ENCODE measurements at places on chromosomes 16 and 17.

DNA sequence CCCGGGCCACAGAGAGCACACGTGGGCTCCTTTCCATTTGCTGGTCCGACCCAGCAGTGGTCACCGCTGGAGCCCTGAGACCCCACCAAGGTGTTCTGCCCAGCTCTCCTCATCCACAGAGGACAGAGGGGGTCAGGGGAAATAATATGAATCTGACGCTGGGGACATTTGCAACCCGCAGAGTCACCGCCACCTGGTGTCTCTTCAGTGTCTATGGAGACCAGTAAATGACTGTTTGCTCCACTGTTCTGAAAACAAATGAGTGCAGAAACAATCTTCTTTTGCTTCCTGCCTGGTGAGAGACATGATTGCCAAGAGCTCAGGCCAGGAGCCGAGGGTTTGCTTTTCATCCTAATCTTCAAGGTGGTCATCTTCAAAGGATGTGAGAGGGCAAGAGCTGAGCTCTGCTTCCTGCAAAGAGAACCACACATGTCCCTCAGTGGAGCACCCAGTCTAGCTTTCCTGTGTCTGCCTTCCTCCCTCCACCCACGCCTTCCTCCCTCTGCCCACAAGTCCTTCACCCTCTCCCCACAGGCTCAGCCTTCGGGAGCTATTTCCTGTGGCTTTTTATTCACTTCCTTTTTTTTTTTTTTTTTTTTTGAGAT is 14.7 kb upstream of the KLHDC4 start:
- DNase-seq = peak; percentile 87

DNA sequence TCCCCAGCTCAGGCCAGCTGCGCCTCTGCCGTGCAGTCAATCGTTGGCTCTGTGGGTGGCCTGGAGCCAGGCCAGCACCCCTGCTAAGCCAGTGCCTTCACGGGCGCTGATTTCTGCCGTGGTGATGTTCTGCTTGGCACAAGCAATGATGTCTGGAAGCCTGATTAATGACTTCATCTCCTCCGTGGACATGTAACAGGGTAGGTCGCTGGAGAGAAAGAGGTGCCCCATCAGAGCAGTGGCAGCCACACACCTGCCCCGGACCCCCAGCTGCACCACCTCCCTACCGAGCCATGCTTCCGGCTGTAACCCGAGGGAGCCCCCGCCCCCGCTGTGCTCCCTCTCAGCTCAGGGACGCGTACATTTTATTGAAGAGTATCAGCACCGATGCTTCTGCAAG is 1.9 kb downstream of the ARL16 start:
- DNase-seq = no peak

DNA sequence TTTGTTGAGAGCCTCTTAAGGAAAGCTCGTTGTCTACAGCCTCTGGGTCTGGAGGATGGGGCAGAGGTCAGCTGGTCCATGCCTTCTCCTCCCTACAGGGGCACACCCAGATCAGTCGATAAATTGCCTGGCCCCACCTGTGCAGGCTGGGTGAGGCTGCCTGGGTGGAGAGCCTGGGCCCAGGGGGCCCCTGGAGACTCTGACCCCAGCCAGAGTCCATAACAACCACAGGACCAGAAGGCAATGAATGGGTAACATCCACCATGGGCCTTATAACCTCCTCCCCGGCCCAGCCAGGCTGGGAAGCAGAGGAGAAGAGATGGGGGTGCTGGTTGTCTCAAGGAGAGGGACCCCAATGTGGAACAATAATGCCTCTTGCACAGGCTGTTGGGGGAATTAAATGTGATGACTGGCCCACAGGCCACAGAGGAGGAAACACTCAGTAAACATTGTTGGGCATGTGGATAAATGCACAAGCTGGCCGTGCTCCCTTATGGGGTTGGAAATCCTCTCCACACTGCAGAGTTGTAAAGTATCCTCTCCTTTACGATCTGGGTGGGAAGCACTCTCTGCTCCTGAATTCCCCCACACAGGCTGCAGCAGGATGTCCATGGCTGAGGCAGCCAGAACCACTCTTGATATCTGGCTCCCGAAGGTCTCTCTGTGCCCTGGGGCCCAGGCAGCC is 56.7 kb upstream of the TOB1 start:
- DNase-seq = no peak

DNA sequence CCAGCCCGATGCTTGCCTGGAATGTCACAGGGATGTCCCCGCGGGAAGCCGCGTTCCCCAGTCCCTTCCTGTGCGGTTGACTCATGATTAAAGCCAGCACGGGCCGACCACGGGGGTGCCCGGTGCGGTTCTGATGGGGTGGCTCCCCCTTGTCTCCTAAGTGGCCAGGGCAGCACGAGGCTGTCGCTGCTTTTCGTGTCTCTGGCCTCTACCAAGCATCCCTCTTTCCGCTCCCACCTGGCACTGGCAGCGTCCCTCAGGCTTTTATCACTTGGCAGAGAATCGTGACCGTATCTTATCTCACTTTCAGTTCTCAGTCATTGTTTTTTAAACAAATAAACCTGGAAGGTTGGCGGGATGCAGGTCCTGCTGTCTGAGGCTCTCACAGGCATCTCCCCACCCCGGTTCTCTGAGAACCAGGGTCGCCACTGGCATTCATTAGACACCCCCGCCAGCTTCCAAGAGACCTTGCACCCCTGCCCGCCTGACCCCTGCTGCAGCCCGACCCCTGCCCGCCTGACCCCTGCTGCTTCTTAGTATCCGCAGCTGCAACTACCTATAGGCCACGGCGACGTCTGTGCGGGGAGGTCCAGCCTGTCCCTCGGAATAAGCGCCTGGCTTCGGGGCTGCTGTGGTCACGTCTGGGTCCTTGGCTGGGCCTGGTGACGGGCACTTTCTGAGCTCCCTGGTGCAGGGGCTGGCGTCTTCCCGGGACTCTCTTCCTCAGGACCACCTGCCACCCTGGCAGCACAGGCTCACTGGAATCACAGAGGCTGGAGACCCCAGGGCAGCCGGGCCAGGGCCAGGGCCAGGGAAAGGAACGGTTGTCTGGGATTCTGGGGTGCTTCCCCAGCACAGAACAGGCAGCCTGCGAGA is 7.5 kb downstream of the C1QTNF8 start:
- DNase-seq = no peak

DNA sequence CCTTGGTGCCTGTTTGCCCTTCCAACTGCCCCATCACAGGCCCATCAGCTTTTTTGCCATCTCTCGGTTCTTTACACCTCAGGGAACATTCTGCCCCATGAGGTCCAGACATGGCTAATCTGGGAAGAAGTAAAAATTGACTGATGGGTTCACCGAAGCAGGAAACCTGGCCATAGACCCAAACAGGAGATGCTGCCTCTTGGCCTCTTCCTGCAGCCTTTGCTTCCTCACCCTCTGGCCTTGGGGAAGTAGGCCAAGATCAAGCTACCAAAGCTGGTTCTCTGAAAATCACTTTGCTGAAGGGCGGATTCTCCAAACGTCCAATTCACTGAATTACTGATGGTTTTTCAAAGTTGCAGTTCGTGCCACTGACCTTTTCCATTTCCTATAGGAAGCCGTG is 56.1 kb downstream of the ARSG start:
- no peak for DNase-seq

DNA sequence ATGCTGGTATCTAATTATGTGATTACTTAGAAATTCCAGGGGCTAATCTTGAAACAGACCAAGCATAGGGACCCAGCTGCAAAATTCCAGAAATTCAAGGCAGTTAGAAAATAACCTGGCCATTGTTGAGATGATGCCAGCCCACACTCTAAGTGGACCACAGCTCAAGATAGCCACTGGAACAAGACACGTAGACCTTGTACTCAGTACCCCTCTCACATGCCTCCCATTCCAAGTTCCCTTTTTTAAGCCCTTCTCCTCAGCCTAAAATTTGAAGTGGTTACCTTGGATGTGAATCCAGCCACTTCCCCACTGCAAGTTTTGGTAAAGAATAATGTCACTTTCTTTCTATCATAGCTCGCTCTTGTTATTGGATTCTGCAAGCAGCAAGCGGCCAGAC is 4.1 kb upstream of the ZNF19 start:
- no peak for DNase-seq

DNA sequence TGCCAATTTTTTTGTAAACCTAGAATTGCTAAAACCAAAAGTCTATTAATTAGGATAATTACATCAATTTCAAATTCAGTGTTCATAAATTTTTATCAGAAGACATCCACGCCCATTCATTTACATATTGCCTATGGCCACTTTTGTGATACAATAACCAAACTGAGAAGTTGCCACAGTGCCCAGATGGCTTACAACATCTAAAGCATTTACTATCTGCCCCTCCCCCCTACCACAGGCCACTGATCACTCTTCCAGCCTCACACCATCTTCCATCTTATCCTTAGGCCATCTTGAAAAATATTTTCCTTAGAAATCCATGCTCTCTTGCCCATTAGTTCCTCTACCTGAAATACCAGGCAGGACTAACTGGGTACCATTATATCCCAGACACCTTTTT is 6.3 kb upstream of the PRKAR1A start:
- DNase-seq = no peak

- no peak for DNase-seq
Measured at GRCh38 chr17:63399856-63400255, 46.2 kb downstream of the CYB561 start.

GRCh38 chr16:65409510-65409909 is 287.6 kb upstream of the CDH11 start:
- no peak for DNase-seq

DNA sequence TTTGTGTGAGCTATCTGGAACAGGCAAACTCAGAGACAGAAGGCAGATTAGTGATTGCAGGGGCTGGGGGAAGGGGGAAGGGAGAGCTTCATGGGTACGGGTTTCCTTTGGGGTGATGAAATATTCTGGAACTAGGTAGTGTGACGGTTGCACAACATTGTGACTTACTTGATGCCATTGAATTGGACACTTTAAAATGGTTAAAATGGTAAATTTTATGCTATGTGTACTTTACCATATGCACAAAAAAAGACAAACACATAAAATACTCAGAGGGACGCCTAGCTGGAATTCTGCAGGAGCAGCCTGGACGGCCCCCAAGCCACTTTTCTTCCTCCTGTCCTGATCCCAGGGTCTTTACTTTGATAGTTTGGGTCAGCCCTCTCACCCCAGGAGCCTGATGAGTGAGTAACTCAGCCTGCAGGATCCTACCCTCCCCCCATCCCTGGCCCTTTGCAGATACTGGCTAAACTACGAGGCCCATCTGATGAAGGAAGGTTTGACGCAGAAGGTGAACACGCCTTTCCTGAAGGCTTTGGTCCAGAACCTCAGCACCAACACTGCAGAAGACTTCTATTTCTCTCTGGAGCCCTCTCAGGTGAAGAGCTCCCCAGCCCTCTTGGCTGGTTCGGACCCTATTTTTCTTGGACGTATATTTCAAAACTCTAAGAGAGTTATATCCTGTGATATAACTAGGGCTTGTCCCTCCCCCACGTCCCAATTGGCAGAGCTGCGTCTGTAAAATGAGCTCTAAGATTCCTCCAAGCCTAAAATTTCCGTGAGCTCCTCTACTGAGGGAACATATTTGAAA is 7.8 kb downstream of the ADGRG3 start:
- no peak for DNase-seq

DNA sequence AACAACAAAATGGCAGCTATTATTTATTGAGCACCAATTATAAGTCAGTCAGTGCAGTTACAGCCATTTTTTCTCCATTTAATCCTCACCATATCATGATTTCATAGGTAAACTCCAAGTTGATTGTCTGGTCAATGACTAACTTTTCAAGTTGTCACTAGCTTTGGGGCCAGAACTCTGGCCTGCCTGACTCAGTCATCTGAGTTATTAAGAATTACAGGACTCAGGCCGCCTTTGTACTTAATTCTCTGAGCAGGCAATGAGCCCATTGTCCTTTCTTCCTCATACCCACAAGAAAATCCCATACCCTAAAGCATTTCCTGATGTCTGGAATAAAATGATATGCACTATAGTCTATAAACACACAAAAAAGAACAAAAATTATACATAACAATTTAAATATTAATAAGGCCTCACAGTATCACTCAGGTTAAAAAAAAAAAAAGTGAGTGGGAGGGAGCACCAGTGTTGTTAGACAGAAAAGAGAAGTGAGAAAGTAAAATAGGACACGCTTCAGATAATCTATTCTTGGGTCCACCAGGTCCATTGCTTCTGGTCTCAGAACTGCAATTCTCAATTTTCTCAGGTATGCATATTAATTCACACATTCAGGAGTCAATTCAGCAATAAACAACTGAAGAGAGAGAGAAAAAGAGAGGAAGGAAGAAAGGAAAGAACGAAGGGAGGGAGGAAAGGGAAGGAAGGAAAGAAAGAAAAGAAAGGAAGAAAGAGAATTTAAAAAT is 70.2 kb downstream of the SPAG9 start:
- DNase-seq = peak; percentile 65

GRCh38 chr17:43901861-43902589 is 5.3 kb downstream of the MPP2 start:
- DNase-seq = no peak

DNA sequence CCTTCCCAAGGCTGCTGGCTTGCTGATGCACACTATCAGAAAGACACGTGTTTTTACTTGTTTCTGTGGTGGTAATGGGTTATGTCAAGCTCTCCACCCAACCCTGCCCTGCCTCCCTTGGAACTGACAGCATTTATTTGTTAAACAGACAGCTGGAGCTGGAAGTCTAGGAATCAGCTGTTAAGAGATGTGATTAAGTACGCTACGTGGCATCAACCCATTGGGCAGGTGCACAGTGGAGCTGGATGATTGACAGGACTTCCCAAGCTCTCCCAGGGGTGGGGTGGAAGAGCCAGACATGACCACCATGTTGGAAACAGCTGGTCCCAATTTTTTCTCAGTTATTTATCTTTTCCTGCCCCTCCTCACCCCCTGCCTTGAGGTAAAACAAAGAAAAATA is 49.4 kb downstream of the ADAMTS18 start:
- DNase-seq = no peak

DNA sequence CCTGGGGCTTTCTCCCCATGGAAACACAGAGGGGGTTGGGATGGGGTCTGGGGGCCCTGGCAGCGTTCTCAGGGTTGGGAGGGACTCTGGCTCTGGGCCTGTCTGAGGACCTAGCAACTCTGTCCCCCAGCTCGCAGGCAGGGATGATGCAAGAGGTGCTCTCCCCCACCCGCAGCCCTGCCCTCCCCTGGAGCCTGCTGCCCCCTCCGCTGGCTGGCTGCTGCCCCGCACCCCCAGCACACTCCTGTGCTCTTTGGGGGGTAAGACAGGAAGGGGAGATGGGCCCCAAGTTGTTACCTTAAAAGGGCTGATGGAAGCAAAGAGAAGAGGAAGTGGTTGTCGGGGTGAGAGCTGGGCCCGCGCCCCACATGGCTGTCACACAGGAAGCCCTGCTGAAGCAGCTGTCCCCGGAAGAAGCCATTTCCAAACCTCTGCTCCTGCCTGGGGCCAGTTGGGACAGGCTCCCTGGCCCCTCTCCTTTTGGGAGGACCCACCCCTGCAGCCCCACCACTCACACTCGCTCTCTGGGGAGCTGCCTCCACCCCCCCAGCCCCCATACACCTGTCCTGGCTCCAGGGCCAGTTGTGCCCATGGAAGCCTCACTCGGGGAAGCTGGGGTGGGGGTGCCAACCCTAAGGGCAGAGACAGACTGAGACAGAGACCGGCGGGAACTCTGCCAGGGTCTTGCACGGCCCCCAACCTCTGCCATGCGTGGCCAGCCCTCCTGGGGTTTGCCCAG is 2.5 kb downstream of the CORO1A start:
- DNase-seq = peak; percentile 79

GRCh38 chr17:75404223-75404730 is 1.2 kb downstream of the GRB2 start:
- no peak for DNase-seq

GRCh38 chr16:64590513-64590912 is 531.4 kb downstream of the CDH11 start:
- DNase-seq = no peak

- DNase-seq = no peak
Measured at GRCh38 chr17:364308-364707, 11.7 kb upstream of the RPH3AL start.
